ENCODE measurements at places on chromosomes 6 and 20.

- DNase-seq: no peak
Observed at GRCh38 chr6:47134476-47135189, 92.5 kb upstream of the ADGRF1 start.

DNA sequence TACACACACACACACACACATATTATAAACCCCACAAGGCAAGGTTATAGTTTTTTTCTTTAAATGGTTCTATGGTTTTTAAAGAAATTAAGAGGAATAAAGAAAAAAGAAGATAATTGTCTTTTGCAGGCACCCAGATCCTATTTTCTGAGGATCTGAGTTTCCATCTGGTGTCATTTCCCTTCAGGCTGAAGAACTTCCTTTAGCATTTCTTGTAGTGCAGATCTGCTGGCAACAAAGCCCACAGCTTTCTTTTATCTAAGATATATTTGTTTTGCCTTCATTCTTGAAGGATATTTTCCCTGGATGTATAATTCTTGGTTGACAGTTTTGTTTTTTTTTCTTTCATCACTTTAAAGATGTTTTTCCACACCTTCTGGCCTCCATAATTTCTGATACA is 57.6 kb upstream of the PMEPA1 start:
- no peak for DNase-seq

DNA sequence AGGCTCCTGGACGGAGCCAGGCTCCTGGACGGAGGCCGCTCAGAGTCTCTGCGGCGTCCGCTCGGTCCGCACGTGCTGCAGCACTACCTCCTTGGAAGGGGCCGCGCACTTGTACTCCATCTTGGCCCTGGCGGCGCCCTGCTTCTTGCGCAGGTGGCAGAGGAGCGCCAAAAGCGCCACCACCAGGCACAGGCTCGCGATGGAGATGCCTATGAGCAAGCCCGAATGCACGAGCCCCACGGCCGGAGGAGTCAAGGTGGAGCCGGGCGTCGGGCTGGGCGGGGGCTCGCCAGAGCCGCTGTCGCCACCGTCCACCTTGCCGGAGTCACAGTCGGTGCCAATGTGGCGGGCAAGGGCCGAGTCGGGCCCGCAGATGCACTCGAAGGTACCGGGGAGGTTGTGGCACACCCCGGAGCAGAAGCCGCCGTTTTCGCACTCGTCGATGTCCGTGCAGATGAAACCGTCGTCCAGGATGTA is 1.7 kb downstream of the THBD start:
- no peak for DNase-seq

GRCh38 chr6:140346428-140346827 is 972.0 kb upstream of the CITED2 start:
- DNase-seq: no peak

Data from activated T-helper 1 cell treated with Interleukin-2 at 50 U/mL for 16 hours (primary cell).